ENCODE measurements at places on chromosomes 4 and X. TPM values are rescaled to one million over a fixed set of nuclear protein-coding genes. Genes with fewer than 3 reads are reported as not detected.

Gene TMEM31
- not detected for total RNA-seq

Gene SLC6A14
- total RNA-seq: 31.3 TPM

Gene CYTL1
- not detected for total RNA-seq

Gene PDE5A
- total RNA-seq: 10.1 TPM

DNA sequence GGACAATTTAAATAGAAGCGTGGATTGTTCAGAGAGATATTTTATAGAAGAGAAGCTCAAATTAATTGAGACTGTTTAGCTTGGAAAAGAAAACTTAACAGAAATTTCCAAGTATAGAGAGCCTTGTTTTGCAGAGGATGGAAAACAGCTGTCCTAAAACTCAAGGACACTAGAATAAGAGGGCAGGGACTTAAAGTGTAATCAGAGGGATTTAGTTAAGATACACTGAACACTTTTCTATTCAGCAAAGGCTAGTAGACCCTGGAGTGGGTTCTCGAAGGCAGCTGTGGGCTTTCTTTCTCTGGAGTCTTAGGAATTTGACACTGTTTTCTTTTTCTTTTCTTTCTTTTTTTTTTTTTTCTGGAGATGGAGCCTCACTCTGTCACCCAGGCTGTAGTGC, 92.7 kb upstream of the ARX start:
- DNase-seq: no peak

GRCh38 chr4:151850791-151851213, 90.0 kb upstream of the GATB start:
- peak; percentile 20 for DNase-seq

DNA sequence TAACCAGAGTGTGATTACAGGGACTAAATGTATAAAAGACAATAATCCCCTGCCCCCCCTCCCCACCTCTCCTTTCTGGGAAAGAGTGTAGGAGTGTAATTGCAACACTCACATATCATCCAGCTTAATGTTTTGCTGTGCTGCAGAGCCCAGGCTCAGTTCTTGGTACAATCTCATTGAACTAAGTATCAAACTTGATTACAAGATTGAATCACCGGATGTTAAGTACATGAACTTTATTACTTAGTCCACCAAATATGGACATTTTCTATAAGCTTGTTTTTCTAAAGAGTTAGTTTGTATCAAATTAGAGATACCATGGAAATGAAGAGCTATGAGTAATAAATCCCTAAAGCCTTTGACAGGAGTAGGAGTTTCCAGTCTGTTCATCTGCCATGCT, 559.1 kb downstream of the ZNF674 start:
- no peak for DNase-seq

GRCh38 chrX:67523002-67523681, 20.7 kb upstream of the AR start:
- DNase-seq: no peak

GRCh38 chrX:2540426-2540947, 39.7 kb upstream of the DHRSX start:
- no peak for DNase-seq

DNA sequence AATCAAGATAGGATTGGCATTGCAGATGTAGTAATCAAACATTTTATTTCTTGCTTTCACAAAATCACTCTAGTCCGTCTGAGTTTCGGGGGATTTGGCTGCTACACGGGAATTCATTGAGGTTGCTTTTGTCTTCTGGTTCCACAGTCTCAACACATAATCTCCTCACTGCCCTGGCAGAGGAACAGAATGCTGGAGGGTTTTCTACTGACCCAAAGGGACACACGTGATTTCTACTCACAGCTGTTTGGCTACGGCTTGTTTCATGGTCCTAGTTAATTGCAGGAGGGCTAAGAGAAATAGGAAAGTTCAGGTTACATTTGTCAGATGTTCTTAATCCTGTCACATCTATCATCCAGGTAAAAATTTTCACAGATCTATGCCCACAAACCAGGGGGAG, 1811.6 kb downstream of the ARAP2 start:
- DNase-seq: no peak

- DNase-seq: no peak
These were observed 21.1 kb downstream of the ZBTB49 start for GRCh38 chr4:4311193-4311592.

Data from bronchial epithelial cell (primary cell).